Sigmoid colon (tissue), 7 donors: ENCODE measurements at places on chromosomes 5 and 9. TPM values are rescaled to one million over a fixed set of nuclear protein-coding genes. Genes with fewer than 3 reads are reported as not detected.

Gene SLC34A1
- total RNA-seq, result not detected

GRCh38 chr9:112863746-112864145 lies 26.9 kb downstream of the SLC46A2 start:
- no peaks in the 10 kb centered on the region for H3K27me3 ChIP-seq
- peaks cover 16% of the 10 kb centered on the region for H3K4me1 ChIP-seq
- no peak overlapping the region for H3K4me3 ChIP-seq
- H3K27ac ChIP-seq, result peak overlapping the region; percentile 43
- DNase-seq, result no peak

DNA sequence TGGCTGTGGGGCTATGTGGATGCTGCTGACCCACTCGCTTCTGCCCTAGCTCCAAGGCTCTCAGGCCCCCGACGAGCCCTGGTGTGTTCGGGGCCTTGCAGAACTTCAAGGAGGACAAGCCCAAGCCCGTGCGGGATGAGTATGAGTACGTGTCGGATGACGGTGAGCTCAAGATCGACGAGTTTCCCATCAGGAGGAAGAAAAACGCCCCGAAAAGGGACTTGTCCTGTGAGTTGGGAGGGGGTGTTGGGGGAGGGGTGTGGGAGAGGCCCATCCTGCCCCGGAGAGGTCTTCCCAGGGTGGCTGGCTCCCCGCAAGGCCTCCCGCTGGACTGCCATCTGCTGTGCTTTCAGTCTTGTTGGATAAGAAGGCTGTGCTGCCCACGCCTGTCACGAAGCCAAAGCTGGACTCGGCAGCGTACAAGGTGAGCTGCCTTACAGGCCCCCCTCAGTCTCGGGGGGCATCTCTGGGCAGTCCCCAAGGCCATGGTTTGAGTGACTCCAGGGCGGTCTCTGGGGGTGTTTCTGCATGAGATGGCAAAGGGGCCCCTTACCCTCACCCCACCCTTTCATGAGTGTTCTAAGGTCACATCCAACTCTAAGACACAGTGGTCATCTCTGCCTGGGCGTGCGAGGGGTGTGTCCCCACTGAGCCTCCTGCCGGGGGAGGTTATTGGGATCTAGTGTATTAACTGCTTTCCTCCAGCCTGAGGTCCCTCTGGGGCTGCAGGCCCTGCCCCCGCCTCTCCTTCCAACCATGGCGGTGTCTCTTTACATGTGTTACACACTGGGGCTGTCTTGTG lies 89.5 kb downstream of the PHF2 start:
- peaks cover 58% of the 10 kb centered on the region for H3K36me3 ChIP-seq
- H3K4me1 ChIP-seq, result no peaks in the 10 kb centered on the region
- H3K27ac ChIP-seq, result no peak overlapping the region
- peak; percentile 62 for DNase-seq
- H3K4me3 ChIP-seq, result no peak overlapping the region

Gene ACOT12
- total RNA-seq, result not detected

Gene ANKRD34B
- total RNA-seq, result not detected

DNA sequence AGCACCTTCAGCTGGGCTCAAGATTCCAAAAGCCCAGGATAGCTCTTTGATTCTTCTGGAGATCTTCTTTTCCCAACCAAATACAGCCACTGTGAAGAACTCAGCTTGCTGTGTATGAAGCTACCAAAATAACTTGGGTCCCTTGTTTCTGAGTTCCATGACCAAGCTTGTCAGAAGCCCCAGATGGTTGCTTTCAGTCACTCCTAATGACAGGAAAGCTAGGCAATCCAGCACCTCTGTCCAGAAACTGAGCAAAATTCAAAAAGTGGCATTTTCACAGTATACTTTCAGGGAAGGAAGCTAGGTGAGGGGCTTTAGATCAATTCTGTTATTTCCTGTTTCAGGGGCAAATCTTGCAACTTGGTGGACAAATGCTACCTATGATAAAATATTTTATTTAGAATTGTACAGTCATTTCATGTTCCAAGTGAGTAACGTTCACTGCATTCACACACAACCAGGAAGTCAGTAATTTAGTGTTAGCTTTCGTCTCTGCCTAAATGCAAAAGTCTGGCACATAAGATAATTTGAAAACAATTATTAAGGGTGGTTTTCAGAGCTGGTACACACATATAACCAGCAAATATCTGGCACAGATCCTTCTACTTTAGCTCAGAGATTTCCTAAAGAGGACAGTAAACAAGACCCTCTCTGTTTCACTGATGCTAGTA lies 330.1 kb downstream of the GLIS3 start:
- no peak overlapping the region for H3K4me3 ChIP-seq
- no peak for DNase-seq
- H3K27ac ChIP-seq, result no peak overlapping the region
- H3K27me3 ChIP-seq, result no peaks in the 10 kb centered on the region

- H3K27me3 ChIP-seq, result no peaks in the 10 kb centered on the region
- peaks cover 7% of the 10 kb centered on the region for H3K36me3 ChIP-seq
- H3K4me1 ChIP-seq, result peaks cover 94% of the 10 kb centered on the region
Measured at GRCh38 chr5:57184322-57184721, 10.5 kb downstream of the GPBP1 start.
